AG10803 (cell line): ENCODE measurements at places on chromosomes 3 and 15.

DNA sequence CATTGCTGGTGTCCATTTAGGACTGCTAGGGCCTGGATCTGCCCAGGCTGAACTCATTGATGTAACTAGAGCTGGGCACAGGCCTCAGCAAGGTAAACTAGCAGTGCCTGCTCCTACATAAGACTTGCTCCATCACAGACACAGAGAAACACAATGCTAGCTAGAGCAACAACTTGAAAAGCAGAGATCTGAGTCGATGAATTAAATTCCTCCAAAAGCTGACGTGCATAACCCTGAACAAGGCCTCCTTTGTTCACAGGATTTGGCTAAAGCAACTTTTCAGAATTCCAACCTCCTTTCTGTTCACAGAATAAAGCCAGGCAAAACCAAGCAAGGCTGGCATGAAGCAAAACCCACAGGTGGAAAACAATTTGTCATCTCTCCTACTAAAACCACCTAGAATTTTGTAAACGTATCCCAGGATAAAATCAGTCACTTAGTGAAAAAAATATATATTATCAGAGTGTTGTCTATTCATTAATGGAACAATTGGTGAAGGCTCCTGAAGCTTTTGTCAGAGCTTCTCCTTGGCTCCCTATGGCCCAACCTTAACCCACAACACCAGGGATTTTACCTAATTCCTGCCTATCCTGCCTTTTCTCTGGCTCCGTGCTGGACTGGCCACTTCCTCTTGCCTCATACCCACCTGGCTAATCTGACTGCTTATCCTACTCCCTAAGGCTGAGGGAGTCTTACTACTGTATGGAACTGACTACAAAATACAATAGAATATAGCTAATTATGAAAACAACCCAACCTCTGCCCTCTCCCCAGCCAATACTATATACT is 39.9 kb downstream of the PLCH1 start:
- DNase-seq, result peak; percentile 8

DNA sequence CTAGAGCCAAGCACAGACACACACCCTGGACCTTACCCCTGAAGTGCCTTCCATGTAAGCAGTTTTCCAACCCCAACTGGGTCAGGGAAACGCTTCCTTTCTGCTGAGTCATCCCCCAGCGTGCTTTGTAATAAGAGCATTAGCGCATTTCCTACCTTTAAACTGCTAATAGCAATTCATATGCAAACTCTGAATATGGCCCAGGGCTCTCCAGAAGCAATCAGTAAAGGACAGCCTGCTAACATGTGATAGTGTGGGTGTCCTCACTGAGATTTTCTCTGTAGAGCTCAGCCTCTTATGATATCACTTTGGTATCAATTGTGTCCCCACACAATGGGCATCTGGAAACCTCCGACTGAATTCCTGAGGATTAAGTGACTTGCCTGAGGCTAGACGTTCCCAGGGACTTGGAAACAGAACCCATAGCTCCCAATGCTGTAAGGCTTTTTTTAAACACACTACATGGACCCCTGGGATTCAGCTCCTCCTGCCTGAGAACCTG is 5.6 kb downstream of the GABRB3 start:
- no peak for DNase-seq

DNA sequence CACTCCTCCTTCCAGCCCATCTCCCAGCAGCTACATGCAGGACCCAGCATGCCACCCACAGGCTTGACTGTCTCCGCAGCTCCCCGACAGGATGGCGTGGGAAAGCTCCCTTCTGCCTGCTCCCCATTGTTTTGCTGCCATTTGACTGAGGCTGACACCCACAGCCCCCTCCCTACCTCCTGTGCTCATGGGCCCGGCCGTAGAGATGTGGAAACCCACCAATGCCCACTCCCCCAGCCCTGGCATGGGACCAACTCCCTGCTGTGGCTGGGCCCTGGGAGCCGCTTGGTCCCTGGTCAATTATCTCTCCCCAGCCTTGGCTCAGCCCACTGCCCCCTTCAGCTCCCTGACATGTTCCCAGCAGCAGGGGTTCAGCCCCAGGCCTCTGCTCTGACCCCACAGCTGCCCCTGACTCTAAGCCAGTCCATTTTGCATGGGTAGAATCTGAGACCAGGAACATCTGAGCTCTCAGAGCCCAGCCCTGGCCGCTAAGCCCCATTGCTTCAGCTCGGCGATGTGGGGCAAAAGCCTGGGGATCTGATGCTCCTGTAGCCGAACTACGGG is 8.2 kb downstream of the C3orf22 start:
- no peak for DNase-seq

GRCh38 chr3:11455956-11456355 is 183.8 kb downstream of the ATG7 start:
- no peak for DNase-seq

DNA sequence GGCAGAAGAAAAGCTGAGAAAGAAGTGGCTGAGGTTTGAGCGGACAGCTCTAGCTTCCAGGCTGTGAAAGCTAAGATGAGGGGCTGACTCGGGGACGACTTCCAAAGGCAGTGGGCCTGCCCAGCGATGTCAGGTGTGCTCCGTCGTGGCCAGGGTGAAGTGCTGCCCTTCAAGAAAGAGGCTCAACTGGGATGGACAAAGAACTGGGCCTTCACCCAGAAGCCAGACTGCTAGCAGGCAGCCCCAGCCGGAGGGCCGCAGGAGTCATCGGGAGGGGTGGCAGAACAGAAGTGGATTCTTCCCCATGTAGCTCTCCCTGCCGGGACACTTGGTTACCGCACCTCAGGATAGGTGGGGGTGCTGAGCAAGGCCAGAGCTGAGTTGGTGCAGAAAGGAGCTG is 13.1 kb upstream of the SEC13 start:
- DNase-seq, result no peak

GRCh38 chr3:161026612-161027510 is 78.3 kb downstream of the B3GALNT1 start:
- DNase-seq, result no peak

DNA sequence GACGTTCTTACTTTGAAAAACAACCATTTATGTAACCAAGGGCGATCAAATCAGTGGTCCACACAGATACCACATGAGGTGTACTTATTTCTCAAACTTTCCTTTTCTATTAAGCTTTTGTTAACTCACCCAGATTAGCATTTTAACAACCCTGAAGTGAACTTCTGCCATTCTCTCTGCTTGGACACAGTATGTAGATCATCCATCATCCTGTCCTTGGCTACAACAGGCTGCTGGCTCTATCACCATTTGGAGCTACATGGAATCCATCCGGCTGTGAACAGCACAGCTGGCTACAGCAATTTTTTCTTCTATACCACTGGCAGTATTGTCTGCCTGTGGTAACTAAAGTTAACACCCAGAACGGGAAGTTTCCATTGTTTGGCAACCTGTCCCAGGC is 4.4 kb downstream of the SEMA6D start:
- no peak for DNase-seq

- peak; percentile 73 for DNase-seq
Measured at GRCh38 chr3:127775398-127776109, 46.8 kb downstream of the MGLL start.

- DNase-seq, result no peak
Measured at GRCh38 chr3:127221037-127221436, 28.1 kb downstream of the PRR23E start.

DNA sequence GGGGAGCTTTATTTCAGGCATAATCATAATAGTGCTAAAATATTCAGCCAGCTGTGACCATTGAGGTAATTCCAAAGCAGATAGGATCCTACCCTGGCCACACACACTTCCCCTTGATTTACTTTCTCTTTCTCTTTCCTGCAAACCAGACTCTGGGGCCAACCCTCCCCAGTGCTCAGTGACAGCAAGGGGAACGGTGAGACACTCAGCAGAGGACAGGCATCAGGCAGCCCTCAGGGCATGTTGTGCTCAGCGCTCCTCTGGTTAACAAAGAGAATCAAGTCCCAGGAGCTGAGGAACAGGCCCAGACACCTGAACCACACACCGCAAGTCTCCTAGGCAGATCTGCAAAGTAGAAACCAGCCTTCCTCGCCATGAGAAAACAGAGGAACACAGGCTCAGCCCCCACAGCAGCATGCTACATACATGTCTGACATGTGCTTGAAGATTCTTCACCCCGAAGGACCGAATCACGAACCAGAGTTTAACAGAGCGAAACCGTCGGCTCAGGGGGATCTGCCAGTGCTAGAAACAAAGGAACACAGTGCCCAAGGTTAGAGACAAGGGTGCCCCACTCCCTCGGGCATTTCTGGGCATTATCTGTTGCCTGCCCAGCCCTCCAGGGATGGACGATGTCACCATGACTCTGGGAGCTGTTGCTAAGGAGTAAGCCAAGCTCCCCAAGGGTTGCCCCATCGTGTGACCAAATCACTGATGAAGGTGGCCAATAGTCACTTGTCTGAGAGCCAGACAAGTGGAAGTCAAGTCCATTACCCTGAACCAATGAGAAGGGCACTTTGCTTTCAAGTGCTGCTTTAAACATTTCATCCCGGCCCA is 17.5 kb downstream of the HDC start:
- no peak for DNase-seq

- no peak for DNase-seq
Measured at GRCh38 chr3:59938828-59939227, 889.0 kb upstream of the CFAP20DC start.

DNA sequence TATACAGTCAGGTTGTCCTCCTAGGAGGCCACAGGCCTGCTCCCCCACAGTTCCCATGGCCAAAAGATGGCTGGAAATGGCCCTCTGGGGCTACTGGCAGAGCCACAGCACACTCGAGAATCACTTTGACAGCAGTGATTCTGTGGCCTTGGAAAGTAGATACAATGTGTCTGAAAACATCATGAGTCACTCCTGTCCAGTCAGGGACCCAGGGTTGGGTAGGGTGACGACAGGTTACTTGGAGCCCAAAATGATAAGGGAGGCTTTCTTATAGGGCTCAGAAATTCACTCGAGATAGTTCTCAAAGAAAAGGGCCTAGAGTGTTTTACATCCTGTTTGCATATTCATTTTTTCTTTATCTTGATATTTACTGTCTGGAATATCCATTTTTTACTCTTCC is 24.3 kb downstream of the MRPS25 start:
- DNase-seq, result no peak

DNA sequence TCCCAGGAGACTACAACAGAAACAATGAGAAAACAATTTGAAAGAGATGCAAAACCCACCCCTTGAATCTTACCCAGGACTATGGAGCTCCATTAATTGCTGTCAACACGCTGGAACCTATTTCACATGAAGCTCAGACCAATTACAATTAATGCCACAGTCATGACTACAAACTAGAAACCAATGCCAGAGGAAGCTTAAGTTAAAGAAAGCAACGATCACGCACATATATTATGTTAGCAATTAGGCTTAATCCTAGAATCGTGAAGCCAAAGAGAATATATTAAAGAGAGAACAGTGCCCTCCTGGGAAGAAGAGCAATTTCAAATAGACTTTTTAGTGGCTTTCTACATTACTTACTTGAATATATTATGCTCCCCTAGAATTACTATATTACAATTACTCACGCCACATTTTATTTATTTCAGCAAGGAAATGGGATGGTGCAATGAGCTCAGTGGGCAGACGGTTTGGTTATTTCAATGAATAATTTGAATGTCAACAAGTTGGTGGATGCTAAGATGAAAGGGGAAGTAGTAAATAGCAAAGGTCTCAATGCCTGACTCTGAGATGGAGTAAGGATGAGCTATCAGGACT is 125.5 kb downstream of the GREM1 start:
- peak; percentile 97 for DNase-seq

GRCh38 chr15:55588815-55589115 is 620 bp upstream of the PYGO1 start:
- no peak for DNase-seq

DNA sequence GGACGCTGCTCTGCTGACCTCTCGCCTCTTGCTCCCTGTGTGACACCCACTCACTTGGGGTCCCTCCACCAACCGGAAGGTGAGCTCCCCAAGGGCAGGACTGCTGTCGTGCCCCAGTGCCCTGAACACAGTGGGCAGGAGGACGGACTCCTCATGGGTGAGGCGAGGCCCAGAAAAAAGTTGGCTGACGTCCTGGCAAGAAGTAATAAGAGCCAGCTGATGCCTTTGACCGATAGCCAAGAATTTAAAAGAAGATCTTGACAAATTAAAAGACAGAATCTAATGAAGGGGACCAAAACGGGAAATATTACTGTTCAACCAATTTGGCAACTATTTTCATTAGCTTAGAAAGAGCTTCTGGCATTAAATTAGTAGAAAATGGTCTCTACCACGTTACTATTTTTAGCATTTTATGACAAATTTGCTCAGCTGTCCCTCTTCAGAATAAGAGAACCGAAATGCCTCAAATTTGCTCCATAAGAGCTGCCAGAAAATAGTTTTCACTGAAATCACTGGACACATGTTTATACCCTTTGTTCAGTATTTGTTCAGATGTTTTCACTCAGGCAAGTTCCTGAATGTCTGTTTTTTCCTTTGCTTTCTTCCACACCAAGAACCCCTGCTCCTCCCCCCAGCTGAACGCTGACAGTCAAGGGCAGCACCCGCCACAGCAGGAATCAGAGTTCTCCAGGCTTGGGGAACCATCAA is 60.5 kb downstream of the XXYLT1 start:
- DNase-seq, result peak; percentile 97

DNA sequence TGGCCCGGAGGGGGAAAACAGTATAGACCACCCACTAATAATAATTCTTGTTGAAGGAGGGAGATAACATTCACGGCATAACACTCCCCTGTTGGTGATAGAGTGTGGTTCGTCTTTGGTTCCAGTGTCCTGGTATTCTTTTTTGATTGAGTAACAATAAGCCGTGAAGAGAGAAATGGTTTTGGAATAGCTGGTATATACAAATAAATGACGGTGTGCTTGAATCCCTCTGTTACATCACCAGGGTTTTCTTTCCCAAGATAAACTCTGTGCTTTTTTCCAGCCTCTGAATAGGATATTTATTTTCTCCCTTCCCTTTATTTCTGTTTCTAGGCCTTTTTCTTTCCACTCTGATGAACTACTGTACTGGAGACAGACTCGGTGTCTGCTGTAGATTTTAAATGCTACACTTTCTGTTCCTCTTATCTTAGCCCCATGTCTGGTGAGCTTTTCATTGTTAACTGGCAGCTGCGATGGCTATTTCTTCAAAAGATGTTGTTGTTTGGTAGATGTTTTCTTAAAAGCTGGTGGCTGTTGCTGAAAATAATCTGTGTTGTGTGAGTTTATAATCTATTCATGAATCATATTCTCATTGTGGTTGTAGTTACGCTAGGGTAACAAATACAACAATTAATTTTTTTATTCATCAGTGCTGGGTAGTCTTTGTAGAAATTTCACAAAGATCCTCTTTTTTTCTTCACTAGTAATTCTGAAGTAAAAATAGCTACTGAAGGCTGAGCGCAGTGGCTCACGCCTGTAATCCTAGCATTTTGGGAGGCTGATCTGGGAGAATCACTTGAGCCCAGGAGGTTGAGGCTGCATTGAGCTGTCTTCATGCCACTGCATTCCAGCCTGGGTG is 15.5 kb upstream of the SCAANT1 start:
- no peak for DNase-seq

- DNase-seq, result peak; percentile 63
Measured at GRCh38 chr3:188974856-188975599, 196.7 kb upstream of the TPRG1 start.

- DNase-seq, result no peak
Measured at GRCh38 chr15:84772467-84772866, 24.1 kb downstream of the ZNF592 start.

- no peak for DNase-seq
Measured at GRCh38 chr3:115252679-115253078, 105.6 kb upstream of the ZBTB20 start.
